Frontal cortex (tissue), 4 donors: ENCODE measurements at places on chromosomes 1 and 21.
A peak's percentile ranks its signal among the peaks of the same experiment; 100 is the strongest.

GRCh38 chr1:170929835-170930554 is 5.3 kb upstream of the MROH9 start:
- DNase-seq, result peak; percentile 24

- DNase-seq, result no peak
Observed at GRCh38 chr21:28410256-28410655, 582.4 kb downstream of the LTN1 start.

GRCh38 chr1:31939484-31940329 is 1.5 kb upstream of the PTP4A2 start:
- no peak for DNase-seq

GRCh38 chr1:10634075-10634427 is 159.3 kb downstream of the PEX14 start:
- peak; percentile 20 for DNase-seq

- DNase-seq, result no peak
Observed at GRCh38 chr1:210866532-210866931, 267.4 kb downstream of the KCNH1 start.

DNA sequence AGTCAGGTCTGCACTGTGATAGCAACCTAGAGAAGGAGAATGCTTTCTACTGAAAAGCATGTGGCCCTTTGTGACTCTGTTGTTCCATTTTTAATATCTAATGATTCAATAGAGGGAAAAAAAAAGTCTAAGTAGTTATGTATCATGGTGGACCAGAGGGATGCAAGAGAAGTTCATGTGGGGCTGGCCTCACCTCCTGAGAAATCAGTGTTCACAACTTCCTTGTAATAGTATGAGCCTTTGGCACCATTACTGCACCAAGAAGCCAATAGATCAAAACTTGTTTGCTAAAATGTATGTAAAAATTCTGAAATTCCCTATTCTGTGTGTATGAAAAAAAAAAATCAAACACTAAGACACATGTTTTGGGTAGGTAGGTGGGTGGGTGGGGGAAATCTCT is 5.0 kb downstream of the ZBTB17 start:
- DNase-seq, result no peak

DNA sequence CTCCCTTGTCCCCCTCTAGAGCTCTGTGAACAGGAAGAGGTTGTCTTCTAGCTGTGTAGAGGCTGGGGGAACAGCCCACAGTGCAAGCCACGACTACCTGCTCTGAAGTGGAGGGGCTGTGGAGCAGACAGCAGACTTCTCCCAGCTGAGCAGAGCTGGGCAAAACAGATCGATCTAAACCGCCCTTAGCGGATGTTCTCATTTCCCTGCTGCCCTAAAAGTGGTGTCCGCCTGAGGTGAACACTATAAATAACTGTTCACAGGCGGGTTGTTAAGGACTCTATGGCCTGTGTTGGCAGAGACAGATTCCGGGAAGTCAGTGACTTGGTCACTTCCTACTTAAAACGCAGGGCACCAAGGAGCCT is 203.2 kb downstream of the RHOU start:
- DNase-seq, result no peak

DNA sequence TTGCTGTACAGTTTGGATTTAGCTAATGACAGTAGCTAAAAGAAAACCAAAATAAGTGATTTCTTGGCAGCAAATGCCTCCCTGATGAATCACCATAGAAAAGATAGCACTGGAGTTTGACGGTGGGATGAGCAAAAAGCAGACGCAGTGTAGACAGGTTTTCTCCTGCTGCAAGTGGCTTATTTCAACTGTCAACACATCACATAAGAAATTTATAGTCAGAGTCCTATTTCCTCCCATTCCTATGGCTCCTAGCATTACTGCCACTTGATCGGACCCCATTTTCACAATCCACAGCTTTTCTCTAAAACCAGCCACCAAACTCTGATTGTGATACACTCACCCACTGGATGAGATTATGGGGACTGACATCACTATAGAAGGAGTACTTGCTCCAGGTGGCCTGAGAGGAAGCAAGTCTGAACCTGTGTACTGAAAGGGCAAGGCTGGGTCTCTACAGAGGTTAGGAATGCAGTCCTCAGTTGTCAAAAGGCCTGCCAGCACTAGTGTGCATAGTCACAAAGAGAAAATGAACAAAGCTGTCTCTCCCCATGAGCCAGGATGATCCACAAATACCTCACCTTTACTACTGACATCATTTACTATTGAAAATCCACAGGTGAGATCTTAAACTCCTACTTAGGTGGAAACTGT is 359.8 kb downstream of the LTN1 start:
- no peak for DNase-seq

DNA sequence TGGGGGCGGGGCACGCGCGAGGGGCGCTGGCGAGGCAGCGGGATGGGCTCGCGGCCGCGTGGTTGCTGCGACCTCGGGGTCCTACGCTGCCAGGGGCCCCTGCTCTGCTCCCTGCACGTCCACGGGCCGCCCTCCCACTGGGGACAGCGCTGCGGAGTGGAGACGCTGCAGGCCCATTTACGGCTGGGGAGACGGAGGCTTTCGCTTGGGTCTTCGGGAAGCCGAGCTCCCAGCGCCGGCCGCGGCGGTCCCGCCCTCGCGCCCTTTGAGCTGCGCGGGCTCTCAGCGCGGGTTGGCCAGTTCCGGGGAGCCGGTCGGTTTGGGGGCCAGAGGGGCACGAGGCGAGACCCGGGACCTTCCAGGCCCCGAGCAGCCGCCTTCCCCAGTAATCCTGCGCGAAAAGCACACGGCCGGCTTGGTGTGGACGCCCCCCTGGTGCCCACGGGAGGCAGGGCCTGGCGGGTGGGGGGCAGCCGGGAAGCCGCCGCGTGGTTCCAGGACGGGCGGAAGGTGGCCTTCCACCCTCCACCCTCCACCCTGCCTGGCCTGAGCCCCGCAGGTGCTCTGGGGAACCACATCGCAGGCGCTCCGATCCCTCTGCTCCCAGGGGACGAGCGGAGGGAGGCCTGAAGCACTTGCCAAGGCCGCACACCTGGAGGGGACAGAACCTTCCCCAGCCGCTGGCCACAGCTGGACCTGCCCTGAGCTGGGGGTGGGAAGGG is 570 bp upstream of the PEX10 start:
- no peak for DNase-seq

- no peak for DNase-seq
Observed at GRCh38 chr21:38037416-38037815, 121.2 kb upstream of the KCNJ6 start.

DNA sequence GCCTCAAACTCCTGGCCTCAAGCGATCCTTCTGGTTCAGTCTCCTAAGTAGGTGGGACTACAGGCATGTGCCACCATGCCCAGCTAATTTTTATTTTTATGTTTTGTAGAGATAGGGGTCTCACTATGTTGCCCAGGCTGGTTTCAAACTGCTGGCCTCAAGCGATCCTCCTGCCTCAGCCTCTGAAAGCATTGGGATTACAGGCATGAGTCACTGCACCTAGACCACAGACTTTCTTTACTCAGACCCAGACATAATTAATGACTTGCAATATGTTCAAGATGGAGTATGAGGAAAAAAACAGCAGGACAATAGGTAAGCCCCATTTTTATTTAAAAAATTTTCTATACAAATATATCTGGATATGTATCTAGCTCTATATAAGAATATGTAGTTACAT is 13.2 kb downstream of the KANK4 start:
- DNase-seq, result no peak

DNA sequence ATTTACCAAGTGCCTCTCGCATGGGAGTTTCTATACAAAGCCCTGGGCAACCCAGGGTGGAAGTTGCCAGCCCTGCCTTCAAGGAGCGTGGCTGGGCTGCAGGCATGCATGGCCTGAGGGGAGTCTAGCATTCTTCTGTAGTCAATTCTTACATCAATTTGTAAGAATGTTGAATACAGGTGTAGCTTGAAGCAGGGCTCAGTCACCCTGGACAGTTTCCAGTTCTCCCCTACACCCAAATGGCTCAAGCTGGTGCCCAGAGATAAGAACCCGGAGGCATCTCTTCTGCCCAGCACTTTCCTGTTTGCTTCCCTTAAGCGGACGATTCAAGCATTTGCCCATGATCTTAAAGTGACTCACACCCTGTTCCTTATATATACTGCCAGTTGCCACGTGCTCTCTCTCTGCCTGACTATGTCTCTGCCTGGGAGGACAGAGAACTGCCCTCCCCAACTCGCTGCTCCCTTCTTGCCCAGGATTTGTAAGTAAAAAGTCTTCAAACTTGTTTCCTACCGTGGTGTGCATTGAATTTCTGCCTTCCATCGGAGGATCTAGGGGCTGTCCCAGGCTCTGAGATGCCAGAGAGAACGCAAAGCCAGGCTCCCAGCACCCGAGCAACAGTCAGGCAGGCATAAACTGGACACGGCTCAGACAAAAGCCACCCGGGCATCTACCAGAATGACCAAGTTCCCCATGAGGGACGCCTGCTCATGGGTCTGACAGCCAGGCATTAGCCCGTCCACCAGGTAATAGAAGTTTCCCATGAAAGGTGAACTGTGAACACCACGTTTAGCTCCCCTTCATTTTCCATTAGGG is 50.9 kb upstream of the AJAP1 start:
- no peak for DNase-seq

- no peak for DNase-seq
Observed at GRCh38 chr1:46595127-46595526, 8.9 kb downstream of the MKNK1 start.

GRCh38 chr1:182080955-182081582 is 19.6 kb upstream of the ZNF648 start:
- DNase-seq, result peak; percentile 32

- no peak for DNase-seq
Observed at GRCh38 chr21:44913425-44914175, 7.1 kb downstream of the ITGB2 start.

DNA sequence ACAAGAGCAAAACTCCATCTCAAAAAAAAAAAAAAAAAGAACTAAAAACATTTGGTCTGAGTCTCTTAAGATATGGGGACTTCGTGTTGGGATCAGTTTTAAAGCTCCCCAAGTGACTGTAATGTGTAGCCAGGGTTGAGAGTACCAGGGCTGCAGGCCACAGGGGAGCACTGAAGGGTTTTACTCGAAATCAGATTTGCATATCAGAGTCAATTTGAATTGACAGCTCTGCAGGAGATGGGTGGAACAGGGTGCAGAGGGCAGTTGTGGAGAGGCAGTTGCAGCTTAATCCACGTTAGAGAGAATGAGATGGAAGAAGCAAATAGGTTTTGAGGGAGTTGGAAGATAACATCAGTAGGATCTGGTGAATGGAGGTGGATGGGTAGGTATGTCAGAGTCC is 20.6 kb upstream of the ELOA start:
- DNase-seq, result no peak
